ENCODE measurements at places on chromosomes 3 and 15.

GRCh38 chr3:106792716-106793115, 584.5 kb upstream of the CCDC54 start:
- peak; percentile 23 for DNase-seq

GRCh38 chr3:134180761-134181160, 69.9 kb downstream of the RYK start:
- no peak for DNase-seq

DNA sequence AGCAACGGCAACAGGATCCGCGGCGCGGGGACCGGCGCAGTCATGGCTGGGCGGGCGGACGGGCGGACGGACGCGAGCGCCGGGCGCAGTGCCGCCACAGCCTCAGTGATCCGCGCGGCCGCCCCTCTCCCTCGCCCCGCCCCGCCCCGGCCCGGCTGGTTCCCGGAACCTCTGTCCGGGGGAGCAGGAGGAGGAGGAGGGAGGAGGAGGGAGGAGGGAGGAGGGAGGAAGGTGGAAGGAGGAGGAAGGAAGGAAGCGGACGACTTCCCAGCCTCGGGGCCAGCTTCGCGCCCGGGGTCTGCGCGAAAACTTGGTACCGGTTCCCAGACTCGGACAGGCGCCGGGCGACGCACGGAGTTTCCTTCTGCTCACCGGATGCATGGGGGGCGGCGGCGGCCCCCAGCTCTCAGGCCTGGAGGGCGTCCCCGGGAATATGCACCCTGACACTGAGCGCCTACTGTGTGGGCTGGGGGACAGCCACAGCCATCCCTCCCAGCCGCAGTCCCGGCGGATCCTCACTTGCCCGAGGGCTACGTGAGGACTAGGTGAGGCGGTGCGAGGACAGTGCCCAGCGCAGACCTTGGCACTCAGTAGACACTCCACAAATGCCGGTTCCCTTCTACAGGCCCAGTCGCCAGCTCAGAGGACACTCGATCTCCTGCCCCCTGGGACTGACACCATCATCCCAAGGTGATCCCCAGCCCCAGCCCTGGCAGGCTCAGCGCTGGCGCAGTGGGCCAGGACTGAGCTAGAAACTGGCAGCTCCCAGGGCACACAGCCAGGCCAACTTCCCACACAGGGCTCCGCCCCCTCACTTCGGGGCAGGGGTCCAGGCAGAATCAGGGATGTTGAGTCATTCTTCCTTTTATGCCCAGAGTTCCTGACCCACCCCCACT, at the start of gene SHISA5:
Gene SHISA5, minus strand, starts transcription at position 124 of the 896 bp plus-strand sequence. Its CDS starts 80 bp downstream, at position 44.
- peak; percentile 58 for DNase-seq

GRCh38 chr3:116093374-116093773, 351.9 kb downstream of the LSAMP start:
- no peak for DNase-seq

DNA sequence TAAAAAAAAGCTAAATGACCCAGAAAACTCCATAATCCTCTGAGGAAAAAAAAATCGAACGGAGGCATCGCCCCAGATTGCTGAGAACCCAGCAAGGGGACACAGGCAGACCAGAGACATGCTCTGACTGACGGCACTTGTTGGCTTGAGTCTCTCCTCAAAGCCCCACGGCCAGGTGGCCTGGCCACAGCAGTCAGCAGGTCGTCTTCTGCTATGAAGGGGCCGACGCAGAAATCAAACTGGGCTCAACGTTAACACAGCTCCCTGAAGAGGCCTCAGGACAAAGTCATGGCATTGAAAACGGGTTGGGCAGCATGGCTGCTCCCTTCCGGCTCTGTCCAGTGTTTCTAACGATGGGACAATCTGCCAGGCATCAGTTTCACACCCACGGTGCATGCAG, 17.5 kb downstream of the PCSK6 start:
- DNase-seq, result no peak

DNA sequence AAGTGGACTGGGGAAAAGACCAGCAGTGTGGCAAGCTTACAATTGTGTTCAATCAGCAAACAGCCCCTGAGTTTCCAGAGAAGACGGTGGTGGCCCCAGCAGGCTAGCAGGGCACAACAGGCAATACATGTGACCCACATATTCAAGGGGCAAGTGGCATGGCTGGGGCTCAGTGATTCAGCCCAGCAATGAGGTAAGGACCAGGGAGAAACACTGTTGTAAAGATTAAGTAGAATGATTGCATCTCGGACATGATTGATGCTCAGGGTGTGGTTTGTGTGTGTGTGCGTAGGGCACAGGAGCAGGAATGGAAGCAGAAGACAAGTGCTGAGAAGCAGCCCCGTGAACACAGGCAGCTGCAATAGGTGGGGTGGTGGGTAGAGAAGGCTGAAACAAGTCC, 37.9 kb downstream of the KLHL6 start:
- no peak for DNase-seq

DNA sequence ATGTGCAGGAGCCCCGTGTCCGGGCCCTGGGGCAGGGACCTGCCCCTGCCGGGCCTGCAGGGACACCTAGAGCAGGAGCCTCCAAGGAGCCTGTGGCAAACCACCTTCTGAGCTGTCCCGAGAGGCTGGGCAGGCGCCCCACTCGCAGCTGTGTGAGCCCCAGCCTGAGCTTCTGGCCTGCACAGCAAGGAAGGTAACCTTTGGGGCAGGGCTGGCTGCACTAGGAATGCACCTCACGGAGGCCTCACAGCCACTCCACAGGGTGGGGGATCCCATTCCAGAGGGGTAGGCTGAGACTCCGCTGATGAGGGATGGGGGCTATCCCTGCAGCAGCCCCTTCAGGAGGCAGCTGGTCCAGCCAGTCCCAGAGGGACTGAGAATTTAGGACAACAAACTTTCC, 68.1 kb downstream of the DNAJB8 start:
- no peak for DNase-seq

GRCh38 chr15:92071045-92071634, 217.6 kb downstream of the SLCO3A1 start:
- DNase-seq, result no peak
